ENCODE measurements at places on chromosomes 5 and 9.

GRCh38 chr9:87640385-87640795 lies 85.5 kb upstream of the CTSL start:
- DNase-seq: no peak

GRCh38 chr5:179731791-179732411 lies 721 bp upstream of the MAML1 start:
- no peak for DNase-seq

- peak; percentile 64 for DNase-seq
Observed at GRCh38 chr9:133709015-133709611, 29.0 kb downstream of the SARDH start.

GRCh38 chr9:120978987-120979386 lies 52.4 kb upstream of the TRAF1 start:
- no peak for DNase-seq

- peak; percentile 7 for DNase-seq
Observed at GRCh38 chr5:107805824-107806223, 135.1 kb upstream of the EFNA5 start.

DNA sequence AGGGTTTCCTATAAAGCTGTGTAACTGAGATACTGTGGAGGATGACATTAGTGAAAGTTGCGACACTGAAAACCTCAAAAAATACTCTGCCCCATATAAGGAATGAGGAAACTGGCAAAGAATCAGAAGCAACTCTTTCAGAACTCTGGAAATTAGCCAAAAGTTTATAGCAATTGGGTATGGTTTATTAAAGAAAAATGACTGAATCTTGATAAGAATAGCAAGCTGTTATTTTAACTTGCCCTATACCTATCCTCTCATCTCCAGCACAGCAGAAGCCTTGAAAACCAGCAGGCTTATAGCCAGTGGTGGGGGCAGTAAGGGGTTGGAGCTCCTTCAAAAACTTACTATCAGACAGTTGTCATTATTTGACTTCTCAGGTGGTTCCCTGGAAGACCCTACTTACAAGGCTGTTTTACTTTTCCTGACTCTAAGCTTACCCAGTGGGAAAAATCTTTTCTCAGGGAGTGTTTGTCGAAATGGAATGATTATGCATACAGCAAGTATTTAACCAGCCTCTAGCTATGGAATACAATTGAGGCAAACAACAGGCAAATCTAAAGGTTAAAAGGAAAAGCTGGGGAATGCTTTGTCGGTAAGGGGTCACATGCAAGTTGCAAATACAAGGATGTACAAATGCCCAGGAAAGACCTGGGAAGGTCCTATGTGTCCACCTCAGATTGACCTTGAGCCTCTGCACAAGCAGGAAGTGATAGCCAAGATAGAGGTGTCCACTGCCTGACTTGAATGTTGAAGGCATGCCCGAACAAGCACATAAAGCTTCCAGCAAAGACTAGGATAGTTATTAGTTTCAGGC lies 21.0 kb upstream of the FAM151B start:
- DNase-seq: no peak

DNA sequence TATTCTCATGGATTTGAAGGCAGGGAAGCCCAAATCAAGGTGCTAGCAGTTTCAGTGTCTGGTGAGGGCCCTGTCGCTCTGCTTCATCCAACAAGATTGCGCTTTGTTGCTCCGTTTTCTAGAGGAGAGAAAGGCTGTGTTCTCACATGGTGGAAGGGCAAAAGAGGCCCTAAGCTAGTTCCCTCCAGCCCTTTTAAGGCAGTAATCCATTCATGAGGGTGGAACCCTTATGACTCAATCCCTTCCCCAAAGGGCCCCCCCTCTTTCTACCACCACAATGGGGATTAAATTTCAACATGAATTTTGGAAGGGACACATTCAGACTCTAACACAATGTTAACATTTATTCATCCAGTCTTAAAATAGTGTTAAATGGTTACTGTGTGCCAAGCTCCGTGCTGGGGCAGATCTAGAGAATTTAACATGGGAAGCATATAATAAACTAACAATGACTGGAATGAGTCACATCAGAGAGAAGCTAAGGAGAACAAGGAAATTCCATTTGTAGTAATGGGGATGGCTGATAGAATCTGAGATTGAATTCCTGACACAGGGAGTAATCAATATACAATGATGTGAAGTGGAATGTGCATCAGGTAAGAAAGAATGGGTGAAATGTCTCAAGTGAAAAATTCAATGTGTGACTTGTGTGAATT lies 382.8 kb upstream of the ZNF608 start:
- no peak for DNase-seq

DNA sequence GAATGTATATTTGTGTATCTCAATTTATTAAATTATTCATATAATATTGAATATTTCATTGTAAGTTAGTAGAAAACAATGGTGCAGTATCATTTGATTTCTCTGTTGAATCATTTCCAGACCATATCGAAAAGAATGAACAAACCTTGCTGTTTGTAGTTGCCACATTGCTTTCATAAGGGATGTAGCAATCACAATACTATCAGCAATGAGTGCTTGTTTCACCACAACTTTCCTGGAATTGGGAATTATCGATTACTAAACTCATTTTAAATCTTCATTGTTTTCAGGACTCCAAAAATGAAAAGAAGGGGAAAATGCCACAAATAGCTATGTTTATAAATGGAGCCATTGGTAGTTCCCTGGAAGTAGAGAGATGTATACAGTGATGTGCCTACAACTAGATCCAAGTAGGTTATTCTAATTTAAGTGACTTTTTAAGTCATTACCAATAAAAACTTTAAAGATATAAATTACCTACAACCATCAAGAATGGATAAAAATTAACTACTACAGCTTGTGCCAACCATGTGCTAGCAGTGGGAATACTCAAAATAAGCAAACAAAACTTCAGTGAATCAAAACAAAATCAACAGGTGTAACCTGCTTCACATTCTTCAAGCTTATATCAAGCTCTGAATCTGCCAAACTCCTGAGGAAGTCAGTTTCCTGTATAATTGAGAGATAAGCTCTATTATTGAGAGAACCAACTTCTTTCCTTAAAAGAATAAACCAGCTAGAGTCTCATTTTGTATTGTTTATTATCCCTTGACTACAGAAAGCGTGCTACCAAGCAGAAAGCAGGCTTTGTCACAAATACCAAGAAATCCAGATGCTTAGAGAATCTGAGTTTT lies 358.6 kb downstream of the ADGRV1 start:
- no peak for DNase-seq

DNA sequence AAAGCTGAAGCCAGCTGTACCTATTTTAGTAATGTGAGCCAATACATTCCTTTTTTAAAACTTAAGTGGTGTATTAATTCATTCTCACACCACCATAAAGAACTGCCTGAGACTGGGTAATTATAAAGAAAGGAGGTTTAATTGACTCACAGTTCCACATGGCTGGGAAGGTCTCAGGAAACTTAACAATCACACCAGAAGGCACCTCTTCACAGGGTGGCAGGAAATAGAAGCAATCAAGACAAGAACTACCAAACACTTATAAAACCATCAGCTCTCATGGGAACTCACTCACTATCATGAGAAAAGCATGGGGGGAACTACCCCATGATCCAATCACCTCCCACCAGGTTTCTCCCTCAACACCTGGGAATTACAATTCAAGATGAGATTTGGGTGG lies 21.0 kb downstream of the ESM1 start:
- DNase-seq: no peak

DNA sequence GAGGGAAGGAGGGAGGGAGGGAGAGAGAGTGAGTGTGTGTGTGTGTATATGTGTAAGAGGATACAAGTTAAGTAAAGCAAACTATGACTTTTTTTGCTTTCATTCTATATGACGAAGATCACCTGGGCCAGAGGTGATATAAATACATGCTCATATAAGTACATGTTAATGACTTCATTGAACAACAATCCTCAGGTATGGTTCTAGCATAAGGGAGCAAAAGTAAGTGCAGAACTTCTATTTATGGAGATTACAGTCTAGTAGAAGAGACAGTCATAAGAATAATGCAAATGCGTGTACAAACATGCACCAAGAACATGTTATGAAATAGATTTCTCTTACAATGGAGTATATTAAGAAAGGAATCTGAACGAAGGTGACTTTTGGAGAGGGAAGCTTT lies 1804.0 kb downstream of the MAT2B start:
- no peak for DNase-seq

DNA sequence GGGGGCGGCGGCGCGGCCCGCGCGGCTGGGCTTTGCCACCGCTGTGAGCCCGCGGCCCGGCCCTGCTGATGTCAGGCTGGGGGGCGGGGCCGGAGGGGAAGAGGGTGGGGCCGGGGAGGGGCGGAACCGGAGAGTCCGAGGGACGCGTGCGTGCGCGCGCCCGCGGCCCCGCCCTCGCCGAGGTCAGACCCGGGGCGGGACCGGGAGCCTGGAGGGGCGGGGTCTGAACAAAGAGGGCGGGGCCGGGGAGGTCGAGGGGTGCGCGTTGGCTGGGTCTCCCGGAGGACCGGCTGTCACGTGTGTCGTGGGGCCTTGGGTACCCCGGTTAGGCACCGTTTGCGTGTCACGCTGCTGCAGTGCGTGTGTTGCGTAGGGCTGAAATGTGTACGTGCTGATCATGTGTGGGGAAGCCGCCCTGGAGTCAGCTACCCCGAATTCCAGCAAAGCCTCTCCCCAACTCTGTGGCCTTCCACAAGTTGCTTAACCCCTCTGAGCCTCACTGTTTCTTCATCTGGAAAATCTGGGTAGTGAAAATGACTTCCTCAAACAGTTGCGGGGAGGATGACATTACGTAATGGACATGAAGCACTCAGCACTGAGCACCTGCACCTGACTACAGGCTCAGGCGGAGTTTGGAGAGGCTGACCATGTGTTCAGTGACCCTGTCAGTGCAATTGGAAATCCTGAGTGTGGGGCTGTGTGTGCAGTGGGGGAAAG lies at the start of gene RALGDS:
Gene RALGDS (minus strand): TSS at position 43 of the 717 bp plus-strand sequence. CDS start 86 bp downstream, outside the sequence.
- peak; percentile 78 for DNase-seq

DNA sequence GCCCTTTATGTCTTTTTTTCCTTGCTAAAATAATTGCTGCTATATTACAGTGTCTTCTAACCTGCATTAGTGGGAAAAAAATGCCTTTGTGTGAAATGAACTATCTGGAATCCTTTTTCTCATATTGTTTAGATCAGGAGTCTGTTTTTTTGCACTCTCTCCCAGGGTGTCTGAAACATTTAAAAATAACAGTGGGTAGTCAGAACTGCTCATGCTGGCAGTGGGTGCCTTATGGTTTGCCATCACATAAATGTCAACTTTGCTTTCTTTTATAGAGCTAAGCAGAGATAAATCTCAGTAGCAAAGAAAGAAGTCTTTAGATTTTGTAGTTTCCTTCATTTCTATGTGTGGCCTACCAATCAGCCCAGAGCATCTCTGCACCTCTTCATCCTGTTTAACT lies 347.8 kb upstream of the RGMB start:
- DNase-seq: no peak

- DNase-seq: no peak
Observed at GRCh38 chr9:108859459-108860114, 2.5 kb upstream of the ACTL7A start.

DNA sequence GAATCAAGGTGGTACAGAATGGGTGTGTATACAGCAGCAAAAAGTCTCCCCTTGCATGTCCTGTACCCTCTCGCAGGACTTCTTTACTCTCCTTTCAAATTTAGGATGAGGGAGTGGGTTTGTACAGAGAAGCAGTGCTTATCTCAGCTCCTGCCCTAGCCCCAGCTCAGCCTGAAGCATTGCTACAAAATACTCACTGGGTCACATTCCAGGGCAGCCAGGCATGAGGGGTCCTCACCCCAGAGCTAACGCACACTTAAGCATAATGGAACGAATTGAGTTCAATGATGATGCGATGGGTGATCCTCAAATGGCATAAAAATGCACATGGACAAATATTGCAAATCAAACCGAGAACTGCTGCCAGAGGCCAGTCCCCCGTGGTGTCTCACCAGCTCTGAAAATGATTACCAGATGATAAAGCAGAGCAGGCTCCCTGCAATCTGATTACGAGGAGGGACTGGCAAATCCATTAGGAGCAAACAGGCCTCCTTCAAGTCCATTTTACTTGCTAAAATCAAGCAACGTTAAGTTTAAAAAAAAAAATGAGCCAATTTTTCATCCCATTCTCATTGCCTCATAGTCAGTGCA lies 231.6 kb upstream of the TAS2R1 start:
- DNase-seq: no peak

DNA sequence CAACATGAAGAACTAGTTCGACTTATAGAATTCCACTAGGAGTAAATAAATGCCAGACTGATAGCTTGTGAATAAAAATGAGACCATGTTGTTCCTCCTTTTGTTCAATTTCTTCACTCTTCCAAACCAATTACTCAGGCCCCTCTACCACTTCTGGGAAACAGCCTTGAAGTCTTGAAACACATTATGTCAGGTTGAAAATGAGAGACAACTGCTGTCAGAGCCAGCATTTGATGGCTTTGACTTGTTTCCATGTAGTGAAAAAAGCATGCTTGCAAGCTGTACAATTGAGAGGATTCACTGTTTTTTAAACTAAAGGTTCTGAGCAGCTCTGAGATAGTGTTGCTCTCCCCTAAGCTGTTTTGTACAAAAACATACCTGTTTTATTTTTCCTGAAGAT lies 337.1 kb upstream of the SGCD start:
- no peak for DNase-seq

GRCh38 chr5:10695055-10695649 lies 65.9 kb downstream of the DAP start:
- peak; percentile 25 for DNase-seq

GRCh38 chr5:33482335-33482734 lies 41.6 kb downstream of the TARS1 start:
- DNase-seq: peak; percentile 8

GRCh38 chr5:54469622-54470021 lies 14.1 kb downstream of the HSPB3 start:
- no peak for DNase-seq

DNA sequence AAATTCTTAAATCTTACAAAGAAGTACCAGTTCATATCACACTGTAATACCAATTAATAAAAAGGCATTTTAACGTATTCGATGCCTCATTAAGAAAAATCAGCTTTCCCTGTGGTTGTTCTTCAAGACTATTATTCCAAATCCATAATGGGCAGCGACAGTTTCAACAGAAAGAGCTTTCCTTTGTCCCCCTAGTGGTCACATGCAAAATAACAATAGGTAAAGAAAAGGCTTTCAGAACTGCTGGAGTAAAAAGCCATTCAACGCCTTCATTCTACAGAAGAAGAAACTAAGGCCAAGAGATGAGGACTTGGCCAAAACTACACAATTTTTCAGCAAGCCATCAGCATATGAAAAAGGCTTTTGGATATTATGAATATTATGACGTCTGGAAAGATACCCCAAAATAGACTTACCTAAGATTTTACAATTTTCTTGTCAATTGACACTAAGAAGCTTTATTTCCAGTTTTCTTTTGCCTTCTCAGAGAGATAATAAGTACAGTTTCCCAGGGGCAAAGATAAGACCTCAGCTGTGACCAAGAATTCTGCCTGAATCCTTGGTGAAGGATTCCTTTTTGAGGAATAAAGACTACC lies 6.7 kb upstream of the CDH6 start:
- DNase-seq: no peak

DNA sequence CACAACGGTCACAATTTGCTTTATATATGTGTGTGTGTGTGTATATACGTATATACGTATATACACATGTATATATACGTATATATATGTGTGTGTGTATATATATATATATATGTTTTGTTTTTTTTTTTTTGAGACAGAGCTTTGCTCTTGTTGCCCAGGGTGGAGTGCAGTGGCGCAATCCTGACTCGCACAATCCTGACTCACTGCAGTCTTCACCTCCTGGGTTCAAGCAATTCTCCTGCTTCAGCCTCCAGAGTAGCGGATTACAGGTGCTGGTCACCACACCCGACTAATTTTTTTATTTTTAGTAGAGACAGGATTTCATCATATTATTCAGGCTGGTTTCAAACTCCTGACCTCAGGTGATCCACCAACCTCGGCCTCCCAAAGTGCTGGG lies 3.1 kb downstream of the RNF38 start:
- no peak for DNase-seq
